ENCODE measurements at places on chromosomes 1 and 21.

DNA sequence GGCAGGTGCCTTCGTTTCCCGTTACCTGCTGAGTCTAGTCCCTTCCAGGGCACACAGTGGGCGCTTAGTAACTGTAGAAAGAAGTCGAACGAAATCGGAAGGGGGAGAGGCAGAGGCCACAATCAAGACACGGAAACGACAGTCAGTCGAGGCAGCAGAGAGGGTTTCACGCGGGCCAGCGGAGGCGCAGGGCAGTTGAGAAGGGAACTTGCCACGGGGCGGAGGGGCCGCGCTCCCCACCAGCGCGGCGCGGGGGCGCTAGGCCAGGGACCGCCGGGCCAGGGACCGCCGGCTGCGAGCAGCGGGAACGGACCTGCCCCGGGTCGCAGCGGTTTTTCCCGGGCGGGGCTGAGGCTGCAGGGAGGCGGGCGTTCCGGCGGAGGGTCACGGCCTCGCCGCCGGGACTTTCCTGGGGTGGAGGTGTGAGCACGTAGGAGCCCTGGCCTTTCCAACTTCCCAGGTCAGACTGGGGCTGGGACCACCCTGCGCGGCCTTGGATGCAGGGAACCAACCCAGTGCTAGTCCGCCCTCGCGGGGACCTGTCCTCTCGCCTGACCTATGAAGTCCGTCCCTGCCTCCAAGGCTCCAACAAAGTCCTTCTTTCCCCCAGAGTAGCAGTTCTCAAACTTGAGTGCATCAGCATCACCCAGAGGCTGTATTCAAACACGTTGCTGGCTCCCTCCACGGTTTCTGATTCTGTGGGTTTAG, 150.1 kb upstream of the FGGY start:
- peak; percentile 49 for DNase-seq

GRCh38 chr21:41220208-41220733, 52.3 kb downstream of the BACE2 start:
- no peak for DNase-seq

DNA sequence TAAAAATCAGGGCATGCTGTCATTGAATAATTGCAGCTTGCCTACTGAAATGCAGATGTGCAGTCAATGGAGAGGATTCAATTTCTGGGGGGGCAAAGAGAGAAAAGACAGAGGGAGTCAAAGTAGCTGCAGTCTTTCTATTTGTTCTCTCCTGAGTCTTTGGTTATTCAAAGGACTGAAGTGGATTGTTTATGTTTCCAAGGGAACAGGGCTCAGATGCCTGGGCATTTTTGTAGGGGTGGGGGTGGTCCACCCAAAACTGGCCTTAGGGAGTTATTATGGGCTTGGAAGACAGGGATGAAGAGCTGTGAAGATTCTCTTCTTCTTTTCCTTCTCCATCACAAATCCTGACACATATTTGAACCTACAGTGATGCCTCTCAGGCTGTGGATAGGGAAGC, 408.8 kb upstream of the DAB1 start:
- DNase-seq, result no peak

GRCh38 chr1:15152318-15153183, 996 bp upstream of the TMEM51 start:
- peak; percentile 95 for DNase-seq

DNA sequence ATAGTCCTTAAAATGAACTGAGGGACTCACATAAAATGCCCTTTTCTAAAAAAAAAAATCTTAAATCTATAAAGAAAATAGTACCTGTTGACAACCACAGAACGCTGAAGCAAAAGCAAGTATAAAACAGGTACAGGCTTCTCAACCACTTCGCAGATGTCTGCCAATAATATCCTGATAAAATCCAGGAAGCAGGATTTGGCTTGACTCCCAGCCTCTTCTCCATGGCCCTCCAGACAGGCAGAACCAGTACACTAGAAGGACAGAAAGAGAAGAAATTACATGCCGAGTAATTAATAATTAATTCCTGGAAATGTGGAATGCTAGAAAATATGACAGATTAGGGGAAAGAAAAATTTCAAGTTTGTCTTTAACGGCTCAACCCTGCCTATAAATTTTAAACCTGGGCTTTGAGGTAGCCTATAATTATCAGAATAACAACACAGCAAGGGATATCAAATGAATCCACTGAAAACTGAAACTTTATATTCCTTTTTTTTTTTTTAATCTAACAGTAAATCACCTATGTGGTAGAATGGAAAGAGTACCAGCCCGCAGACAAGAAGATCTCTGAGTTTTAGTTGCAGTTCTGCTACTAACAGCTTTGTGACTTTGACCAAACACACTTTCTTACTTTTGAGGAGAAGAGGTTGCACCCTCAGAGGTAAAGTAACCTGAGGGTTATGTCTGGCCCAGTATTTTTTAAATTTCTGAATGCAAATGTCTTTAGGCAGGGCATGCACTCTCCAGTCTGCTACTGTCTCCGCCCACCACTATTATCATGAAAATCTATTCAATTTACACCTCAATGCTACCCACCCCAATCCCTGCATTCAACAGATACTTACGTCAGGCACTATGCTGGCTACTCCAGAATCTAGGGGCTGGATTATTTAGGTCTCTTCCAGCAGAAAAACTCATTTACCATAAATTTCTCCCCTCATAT, 2.7 kb downstream of the KIAA0319L start:
- peak; percentile 72 for DNase-seq

GRCh38 chr21:35075546-35075945, 26.4 kb upstream of the RUNX1 start:
- DNase-seq, result peak; percentile 8
